ENCODE measurements at places on chromosomes 12 and 14. TPM values are rescaled to one million over a fixed set of nuclear protein-coding genes. Genes with fewer than 3 reads are reported as not detected.

- no peak for DNase-seq
- H3K36me3 ChIP-seq, result no peaks in the 10 kb centered on the region
Measured at GRCh38 chr12:110744151-110744571, 1.5 kb upstream of the PPP1CC start.

- peak overlapping the region; percentile 68 for H3K4me3 ChIP-seq
- no peaks in the 10 kb centered on the region for H3K27me3 ChIP-seq
- DNase-seq, result peak; percentile 92
- H3K4me1 ChIP-seq, result peaks cover 41% of the 10 kb centered on the region
- peak overlapping the region; percentile 98 for H3K27ac ChIP-seq
Measured at GRCh38 chr12:116276652-116277466, 634 bp downstream of the MED13L start.

DNA sequence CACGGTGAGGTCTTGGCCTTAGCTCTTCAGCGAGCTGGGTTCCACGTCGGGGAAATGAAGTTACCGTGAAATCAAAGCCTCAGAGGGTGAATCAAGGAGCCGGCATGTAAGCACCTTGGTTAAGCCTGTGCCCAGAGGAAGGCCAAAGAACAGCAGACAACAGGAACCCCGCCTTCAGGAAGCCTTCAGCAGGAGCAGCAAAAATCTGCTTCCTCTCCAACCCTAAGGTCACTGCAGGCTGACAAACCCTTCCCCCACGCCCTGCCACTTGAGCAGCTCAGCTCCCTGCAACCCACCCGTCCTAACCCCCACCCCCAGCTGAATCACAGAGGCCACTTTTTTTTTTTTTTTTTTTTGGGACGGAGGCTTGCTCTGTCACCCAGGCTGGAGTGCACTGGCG lies 72.9 kb upstream of the LTA4H start:
- H3K27ac ChIP-seq, result peak overlapping the region; percentile 83
- H3K27me3 ChIP-seq, result no peaks in the 10 kb centered on the region
- no peaks in the 10 kb centered on the region for H3K36me3 ChIP-seq
- no peak overlapping the region for H3K4me3 ChIP-seq
- peaks cover 15% of the 10 kb centered on the region for H3K4me1 ChIP-seq

NGDN gene
- 42.6 TPM for total RNA-seq

LIN7A gene
- 12.8 TPM for total RNA-seq

GRCh38 chr12:23950210-23950774 lies 822 bp upstream of the SOX5 start:
- no peaks in the 10 kb centered on the region for H3K4me1 ChIP-seq
- DNase-seq, result no peak
- no peaks in the 10 kb centered on the region for H3K27me3 ChIP-seq
- H3K36me3 ChIP-seq, result no peaks in the 10 kb centered on the region
- H3K27ac ChIP-seq, result no peak overlapping the region

C14orf132 gene
- 43.6 TPM for total RNA-seq

DNA sequence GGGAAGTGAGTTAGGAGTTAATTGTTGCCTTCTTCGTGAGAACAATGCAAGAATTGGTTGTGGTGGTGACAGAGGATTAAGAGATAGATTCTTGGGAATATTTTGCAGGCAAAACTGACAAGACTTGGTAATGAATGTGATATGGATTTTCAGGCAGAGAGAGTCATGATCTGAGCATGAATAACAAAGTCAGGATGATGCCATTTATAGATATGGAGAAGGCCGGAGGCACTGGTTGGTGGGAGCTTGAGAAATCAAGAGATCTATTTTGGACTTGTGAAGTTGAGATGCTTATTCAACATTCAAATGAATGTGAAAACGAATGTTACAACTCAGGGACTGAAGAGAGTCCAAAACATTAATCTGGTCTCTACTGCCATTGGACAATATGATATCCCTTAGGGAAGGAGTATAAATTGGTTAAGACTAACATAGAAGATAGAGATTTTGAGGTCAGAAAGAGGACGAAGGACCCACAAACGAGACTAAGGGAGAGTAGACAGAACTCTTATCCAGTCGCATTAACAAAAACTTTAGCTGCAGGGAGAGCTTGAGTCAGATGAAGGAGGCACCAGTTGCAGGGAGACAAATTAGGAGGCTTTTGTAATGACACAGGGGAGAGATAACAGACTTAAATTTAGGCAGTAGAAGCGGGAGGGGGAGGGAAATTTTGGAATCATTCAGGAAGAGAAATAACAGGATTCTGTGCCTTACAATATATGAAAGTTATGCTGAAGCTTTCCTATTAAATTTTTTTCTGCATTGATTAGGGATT lies 1090.6 kb downstream of the GALC start:
- no peaks in the 10 kb centered on the region for H3K27me3 ChIP-seq
- DNase-seq, result no peak

DNA sequence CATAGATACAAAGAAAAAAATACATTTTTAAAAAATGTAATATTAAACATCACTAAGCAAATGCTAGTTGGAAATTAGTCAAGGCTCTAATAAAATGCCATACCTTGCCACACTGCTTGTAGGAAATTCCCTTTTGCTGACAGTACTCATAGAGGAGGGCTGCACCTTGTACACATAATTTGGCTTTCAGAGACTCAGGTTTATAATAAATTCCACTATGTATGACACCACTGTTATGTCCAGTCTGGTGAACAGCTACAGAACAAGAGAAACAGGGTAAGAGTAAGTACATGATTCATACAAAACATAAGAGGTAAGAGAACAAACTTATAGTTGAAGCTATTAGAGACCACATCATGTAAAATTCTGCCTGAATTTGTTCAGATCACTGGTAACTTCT lies 10.1 kb downstream of the L2HGDH start:
- no peaks in the 10 kb centered on the region for H3K36me3 ChIP-seq
- DNase-seq, result no peak
- no peak overlapping the region for H3K4me3 ChIP-seq
- no peaks in the 10 kb centered on the region for H3K4me1 ChIP-seq
- no peak overlapping the region for H3K27ac ChIP-seq
- no peaks in the 10 kb centered on the region for H3K27me3 ChIP-seq

GRCh38 chr12:202081-202731 lies 11.8 kb downstream of the SLC6A12 start:
- H3K36me3 ChIP-seq, result no peaks in the 10 kb centered on the region
- no peak overlapping the region for H3K4me3 ChIP-seq
- peaks cover 13% of the 10 kb centered on the region for H3K4me1 ChIP-seq
- H3K27ac ChIP-seq, result peak overlapping the region; percentile 2

DNA sequence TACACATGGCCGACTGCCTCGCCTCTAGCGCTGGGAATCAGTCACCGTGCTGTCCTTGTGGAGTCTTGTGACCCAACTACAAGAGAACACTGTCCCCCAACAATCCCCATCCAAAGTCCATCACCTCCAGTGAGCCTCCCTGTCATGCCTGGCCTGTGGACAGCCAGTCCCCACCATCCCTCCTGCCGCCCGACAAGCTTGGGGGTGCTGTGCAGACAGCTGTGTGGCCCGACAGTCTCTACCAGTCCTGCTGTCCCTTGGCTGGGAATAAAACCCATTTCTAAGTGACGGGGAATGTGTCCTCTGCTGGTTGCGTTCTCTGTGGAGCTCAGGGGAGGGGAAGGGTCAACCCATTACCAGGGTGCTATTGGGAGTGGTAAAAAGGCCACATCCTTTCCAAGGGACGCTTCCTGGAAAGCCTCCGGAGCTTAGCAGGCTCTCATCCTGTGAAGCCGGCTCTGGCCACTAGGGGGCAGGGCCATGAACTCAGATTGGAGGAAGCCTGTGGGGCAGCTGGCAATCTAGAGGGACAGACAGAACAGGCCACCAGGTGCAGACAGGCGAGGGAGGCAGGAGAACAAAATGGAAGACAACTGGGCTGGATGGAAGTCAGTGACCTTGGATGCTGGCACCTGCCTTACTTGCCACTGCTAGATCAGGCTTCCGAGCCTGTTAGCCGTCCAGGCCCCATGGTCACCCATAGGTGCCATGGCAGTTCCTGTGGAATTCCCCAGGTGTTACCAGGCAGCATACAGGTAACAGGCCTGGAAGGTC lies 12.0 kb upstream of the BLTP3B start:
- no peaks in the 10 kb centered on the region for H3K4me1 ChIP-seq
- H3K27ac ChIP-seq, result no peak overlapping the region
- DNase-seq, result peak; percentile 83
- no peaks in the 10 kb centered on the region for H3K36me3 ChIP-seq
- H3K4me3 ChIP-seq, result no peak overlapping the region
- H3K27me3 ChIP-seq, result no peaks in the 10 kb centered on the region

GLIPR1L1 gene
- total RNA-seq, result not detected

GRCh38 chr12:121968876-121969275 lies 50.5 kb downstream of the CFAP251 start:
- no peak overlapping the region for H3K27ac ChIP-seq
- H3K4me1 ChIP-seq, result no peaks in the 10 kb centered on the region
- DNase-seq, result peak; percentile 44
- no peaks in the 10 kb centered on the region for H3K36me3 ChIP-seq
- H3K27me3 ChIP-seq, result no peaks in the 10 kb centered on the region
- H3K4me3 ChIP-seq, result no peak overlapping the region

DNA sequence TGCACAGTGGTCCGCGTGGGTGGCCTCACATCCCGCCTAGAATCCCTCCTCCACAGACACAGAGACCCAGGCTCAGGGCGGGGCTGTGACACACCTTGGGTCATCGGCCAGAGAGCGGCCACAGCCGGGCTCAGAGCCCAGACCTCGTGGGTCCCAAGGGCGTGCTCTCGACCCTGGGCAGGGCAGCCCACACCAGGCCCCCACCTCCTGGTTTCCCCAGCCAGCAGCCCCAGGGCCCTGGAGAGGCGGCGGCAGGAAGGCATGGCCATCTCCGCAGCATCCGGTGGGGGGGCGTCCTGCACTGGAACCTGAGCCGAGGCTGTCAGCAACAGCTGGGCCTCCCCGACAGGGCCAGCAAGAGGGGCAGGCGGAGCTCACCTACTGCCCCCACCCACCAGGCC lies 15.2 kb downstream of the JAG2 start:
- DNase-seq, result peak; percentile 84
- H3K27me3 ChIP-seq, result no peaks in the 10 kb centered on the region
- no peaks in the 10 kb centered on the region for H3K4me1 ChIP-seq
- peak overlapping the region; percentile 24 for H3K27ac ChIP-seq
- H3K4me3 ChIP-seq, result no peak overlapping the region

- DNase-seq, result no peak
- H3K4me1 ChIP-seq, result no peaks in the 10 kb centered on the region
- no peaks in the 10 kb centered on the region for H3K36me3 ChIP-seq
- H3K27me3 ChIP-seq, result no peaks in the 10 kb centered on the region
- no peak overlapping the region for H3K27ac ChIP-seq
Measured at GRCh38 chr12:89070603-89071002, 281.7 kb downstream of the DUSP6 start.

DNA sequence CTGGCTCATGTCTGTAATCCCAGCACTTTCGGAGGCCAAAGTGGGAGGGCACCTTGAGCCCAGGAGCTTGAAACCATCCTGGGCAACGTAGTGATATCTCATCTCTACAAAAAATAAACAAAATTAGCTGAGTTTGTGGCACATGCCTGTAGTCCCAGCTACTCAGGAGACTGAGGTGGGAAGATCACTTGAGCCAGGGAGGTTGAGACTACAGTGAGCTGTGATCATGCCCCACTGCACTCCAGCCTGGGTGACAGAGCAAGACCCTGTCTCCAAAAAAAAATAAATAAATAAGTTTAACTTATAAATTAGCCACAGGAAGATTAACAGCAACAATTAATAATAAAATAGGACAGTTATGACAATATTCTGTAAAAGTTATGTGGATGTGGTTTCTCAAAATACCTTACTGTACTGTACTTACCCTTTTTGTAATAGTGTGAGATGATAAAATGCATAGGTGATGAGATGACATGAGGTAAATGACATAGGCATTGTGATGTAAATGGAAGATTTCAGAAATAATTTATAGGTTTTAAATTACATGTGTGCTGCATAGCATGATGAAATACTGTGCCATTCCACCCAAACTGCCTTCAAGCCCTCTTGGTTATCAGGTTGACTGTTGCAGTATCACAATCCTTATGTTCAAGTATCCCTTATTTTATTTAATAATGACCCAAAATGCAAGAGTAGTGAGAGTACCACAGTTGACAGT lies 22.0 kb downstream of the USP15 start:
- H3K27ac ChIP-seq, result no peak overlapping the region
- DNase-seq, result no peak
- H3K27me3 ChIP-seq, result no peaks in the 10 kb centered on the region
- H3K4me1 ChIP-seq, result peaks cover 15% of the 10 kb centered on the region

DNA sequence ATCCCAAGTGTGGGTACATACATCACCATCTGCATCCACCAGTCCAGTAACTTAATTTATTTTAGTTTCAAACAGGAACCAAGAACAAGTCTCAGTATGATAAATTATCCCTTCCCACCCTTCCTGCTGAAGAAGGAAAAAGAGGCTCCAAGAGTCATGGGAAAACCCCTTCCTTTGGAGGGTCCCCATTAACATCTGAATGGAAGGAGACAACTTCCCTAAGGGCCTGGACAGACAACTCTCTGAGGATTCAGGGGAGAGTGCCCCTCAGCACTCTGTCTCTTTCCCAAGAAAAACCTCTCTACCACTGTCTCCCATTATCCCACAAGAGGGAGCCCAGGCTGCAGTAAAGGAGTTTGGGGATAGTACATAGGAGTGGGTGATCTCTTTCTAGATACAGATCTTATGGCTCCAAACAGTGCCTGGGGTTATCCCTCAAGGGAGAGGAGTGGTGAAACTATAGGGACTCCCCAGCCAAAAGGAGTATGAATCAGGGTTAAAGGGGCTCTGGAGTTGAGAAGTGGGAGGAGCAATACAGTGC lies 6.2 kb downstream of the WNT10B start:
- no peaks in the 10 kb centered on the region for H3K36me3 ChIP-seq
- peaks cover 10% of the 10 kb centered on the region for H3K27me3 ChIP-seq
- H3K4me1 ChIP-seq, result peaks cover 12% of the 10 kb centered on the region
- H3K27ac ChIP-seq, result no peak overlapping the region
- DNase-seq, result no peak

NOXRED1 gene
- 0.30 TPM for total RNA-seq

APOLD1 gene
- 18.3 TPM for total RNA-seq

TNFRSF1A gene
- total RNA-seq, result 425 TPM

DNA sequence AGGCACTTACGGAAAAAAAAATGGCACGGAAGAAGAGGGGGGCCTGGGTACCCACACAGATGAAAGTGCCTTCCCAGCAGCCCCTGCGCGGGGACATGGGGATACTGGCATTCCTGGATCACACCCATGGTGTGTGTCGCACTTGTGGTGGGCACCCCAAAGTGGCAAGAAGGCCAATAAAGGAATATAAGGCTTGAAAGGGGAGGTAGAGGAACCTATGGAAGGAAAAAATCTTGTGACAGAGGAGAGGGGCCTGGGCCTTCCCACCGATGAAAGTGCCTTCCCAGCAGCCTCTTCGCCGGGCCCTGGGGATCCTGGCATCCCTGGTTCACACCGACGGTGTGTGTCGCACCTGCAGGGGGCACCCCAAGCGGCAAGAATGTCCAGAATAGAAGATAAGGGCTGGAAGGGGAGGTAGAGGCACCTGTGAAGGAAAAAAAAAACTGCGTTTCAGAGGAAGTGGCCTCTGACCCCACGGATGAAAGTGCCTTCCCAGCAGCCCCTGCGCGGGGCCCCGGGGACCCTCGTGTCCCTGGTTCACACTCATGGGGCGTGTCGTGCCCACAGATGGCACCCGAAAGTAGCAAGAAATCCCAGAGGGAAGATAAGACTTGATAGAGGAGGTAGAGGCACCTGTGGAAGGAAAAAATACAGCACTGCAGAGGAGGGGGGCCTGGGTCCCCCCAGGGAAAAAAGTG lies 284.0 kb downstream of the ALG10 start:
- H3K27ac ChIP-seq, result no peak overlapping the region
- no peaks in the 10 kb centered on the region for H3K36me3 ChIP-seq
- no peaks in the 10 kb centered on the region for H3K27me3 ChIP-seq
- H3K4me3 ChIP-seq, result no peak overlapping the region
- DNase-seq, result no peak

APAF1 gene
- 25.9 TPM for total RNA-seq
